ENCODE measurements at places on chromosomes 7 and 10.

GRCh38 chr7:50641442-50642405, 76.5 kb upstream of the DDC start:
- DNase-seq: no peak

DNA sequence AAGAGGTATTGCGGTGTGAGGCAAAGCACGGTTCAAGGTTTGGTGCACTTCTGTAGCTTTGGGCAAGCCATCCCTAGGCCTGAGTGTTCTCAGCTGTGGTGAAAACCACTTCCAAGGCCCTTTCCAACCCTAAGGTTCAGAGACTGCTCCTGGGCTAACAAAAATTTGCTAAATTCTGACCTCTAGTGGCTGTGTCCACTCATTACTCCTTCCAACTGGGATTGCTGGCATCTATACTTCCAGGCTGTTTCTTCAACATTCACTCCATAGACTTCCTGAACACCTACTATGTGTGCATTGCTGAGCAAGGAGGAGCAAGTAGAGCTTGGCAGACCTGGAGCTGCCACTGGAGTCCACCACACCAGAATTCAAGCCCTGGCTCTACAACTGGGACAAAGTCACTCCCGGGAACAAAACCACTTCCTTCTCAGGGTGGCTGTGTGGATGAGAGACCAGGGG, 29.3 kb upstream of the SH3PXD2A start:
- DNase-seq: peak; percentile 28

DNA sequence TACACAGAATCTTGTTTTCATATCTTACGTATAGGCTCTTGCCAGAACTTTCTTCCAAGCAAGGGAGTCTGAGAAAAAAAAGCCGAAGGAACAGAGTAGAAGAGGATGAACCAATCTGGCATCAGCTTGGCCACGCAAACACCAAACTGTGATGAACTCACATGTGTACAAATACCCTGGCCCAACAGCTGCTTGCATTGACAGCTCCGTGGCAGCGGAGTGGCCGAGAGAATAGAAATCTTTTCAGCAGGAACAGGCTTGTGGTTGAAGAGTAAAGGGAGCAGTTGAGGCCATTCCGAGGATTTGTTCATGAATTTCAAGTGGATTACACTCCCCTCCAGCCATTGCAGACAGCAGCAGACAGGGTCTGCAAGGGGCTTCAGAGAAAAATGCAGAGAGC, 173.8 kb upstream of the PLXNA4 start:
- no peak for DNase-seq

DNA sequence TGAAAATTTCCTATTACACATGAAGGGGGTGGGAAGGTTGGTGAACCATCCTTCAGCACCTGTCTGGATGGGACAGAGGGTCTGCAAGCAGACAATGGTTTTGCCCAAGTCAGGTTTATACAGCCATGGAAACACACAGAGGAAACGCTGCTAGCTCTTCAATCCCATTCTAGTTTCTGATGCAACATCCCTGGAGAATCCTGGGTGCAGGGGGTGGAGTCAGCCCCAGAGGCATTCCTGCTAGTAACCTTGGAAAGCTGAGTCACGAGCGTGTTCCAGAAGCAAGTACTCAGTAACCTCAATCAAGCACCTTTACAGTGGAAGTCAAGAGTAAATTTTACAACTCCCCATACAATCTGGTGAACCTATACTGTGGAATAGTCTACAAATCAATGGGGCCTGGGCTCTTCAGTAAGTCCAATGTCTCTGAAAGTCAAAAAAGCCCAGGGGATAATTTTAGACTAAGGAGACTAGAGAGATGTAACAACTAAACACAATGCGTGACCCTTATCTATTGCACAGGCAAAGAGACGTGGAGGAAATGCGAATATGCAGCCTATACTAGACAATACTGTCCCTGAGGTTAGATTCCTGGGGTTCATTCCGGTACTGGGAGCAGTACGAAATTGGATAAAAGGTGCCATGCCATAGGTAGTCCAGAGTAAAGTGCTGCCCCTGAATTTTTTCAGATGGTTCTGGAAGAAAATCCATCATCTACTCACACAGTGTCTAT, 95.4 kb downstream of the ZRANB1 start:
- no peak for DNase-seq

Data from stimulated activated CD4-positive, alpha-beta T cell treated with anti-CD3 and anti-CD28 coated beads, Interleukin-15, amount 100 ng/mL, for 24 hours (primary cell).